ENCODE measurements at places on chromosomes 6 and 20.

- peak; percentile 40 for DNase-seq
Measured at GRCh38 chr6:2396846-2397630, 151.6 kb upstream of the GMDS start.

- DNase-seq: no peak
Measured at GRCh38 chr20:9588706-9589105, 74.3 kb downstream of the LAMP5 start.

DNA sequence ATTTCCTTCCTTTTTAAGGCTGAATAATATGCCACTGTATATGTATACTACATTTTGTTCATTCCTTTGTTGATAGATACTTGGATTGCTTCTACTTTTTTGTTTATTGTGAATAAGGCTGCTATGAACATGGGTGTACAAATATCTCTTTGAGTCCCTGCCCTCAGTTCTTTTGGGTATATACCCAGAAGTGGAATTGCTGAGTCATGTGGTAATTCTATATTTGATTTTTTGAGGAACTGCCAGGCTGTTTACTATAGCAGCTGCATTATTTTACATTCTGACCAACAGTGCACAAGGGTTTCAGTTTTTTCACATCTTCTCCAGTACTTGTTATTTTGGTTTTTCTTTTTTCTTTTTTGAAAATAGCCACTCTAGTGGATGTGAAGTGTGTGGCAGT lies 34.1 kb downstream of the CDS2 start:
- no peak for DNase-seq

DNA sequence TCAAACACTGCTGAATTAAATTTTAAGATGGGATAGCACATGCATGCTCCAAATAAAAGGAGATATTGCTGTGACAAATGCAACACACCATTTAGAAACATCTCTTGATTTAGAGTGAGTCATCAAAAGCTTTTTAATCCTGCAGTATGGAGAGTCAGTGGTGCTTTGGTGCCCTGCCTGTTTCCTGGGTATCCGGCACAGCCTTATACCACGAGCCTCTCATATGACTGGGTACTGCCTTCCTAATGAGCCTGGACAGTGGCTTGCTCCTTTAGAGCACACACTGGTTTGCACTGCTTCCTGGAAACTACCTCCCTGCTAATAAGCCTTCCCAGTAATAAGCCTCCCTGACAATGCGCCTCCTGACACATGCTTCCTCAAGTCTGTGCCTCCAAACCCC lies 65.3 kb upstream of the KCNK16 start:
- DNase-seq: no peak

GRCh38 chr6:31763619-31763940 lies 1.1 kb downstream of the SAPCD1 start:
- no peak for DNase-seq

- DNase-seq: peak; percentile 60
Measured at GRCh38 chr6:43263314-43264178, 20.3 kb downstream of the TTBK1 start.

- no peak for DNase-seq
Measured at GRCh38 chr6:165599596-165600487, 63.2 kb downstream of the PDE10A start.

DNA sequence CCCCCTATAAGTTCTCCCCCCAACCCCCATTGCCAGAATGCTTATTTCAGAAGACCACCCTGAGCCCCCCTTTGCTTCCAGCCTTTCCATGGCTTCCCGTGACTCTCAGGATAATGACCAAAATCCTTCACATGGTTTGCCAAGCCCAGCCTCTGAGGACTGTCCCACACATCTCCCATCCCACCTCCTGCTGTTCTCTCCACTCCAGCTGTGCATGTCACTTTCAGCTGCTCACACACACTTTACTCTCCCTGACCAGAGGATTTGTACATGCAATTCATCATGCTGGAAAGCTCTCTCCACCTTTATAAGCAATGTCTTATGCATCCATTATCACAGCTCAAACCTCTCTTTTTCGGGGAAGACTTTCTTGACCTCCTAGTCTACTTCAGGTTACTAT lies 164.2 kb downstream of the PRL start:
- DNase-seq: no peak

DNA sequence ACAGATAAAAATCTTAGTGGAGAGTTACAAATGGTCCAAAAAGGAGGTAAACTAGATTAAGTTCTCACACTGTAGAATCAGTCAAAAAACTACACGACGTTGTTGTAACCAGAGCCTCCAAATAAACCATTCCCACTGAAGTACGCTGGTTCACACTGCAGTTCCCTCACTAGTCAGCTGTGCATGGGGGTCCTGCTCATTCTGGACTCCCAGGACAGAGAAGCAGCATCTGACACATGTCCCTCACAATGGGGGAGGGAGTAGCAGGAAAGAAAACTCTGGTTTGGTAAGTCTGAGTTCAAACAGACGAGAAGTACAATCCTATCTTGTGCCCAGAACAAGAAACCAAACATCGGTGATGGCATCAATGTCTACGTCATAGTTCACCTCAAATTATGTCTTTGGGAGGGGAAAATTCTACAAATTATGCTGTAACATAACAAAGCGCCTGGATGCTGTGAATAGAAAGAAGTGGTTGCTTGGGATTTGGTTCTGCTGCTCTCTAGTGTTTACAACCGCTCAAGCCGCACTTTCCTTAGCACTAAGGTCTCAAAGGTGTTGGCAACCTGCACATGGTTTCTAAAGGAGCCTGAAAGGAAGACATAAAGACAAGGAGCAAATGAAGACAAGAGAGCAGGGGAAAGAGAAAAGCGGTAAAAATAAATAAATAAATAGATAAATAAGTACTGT lies 208.0 kb downstream of the GMDS start:
- no peak for DNase-seq

GRCh38 chr6:42369568-42369967 lies 82.2 kb downstream of the TRERF1 start:
- DNase-seq: no peak

- no peak for DNase-seq
Measured at GRCh38 chr20:19916531-19917485, 100.4 kb upstream of the NAA20 start.

DNA sequence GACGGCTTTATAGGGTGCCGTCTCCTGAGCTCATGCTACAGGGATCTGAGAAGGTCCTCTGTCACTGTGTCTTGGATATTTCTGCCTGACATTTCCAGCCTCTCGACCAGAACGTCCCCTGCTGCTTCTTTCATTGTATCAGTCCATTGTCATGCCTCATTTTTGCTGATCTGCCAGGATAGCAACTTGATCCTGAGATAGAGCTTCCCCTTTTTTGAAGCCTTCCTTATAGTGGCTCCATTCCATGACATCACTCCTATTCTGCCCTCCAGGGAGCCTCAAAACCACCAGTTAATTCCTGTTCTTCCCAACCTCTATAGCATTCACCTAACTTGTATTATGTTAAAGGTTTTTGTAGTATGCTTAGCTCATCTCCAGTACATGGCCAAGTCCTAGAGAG lies 431.8 kb upstream of the NOX3 start:
- no peak for DNase-seq

DNA sequence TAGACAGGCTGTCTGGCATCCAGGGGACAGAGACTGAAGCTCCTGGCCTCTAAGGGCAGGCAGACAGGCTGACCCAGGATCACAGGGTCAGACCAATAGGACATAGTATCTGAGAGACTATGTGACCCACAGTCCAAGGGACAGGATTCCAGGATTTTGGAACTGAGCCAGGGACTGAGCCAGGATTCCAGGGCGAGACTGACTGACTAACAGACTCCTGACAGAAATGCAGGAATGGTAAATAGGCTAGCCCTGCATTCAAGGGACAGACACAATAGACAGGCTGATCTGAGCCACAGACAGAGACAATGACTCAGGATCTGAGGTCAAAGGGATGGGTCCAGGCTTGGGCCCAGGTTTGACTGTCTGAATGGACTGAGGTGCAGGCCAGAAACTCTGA lies 19.8 kb downstream of the XKR7 start:
- no peak for DNase-seq

DNA sequence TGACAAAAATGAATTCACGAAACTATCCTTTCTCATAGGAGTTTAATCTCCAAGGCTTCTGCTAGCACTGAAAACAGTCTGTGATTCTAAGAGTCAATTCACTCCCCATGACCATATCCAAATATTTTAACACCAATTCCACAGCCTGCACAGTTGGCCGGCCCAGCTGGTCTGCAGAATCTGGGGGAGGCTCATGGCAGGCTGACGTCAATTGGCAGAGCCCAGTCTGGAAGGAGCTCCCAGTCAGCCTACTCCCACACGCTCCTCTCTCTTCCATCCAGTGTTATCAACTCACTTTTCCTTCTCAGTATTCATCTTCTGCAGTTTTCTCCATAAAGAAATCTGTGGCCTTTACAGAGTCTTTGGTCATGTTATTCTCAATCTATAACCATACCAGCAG lies 111.0 kb downstream of the TBXT start:
- DNase-seq: no peak

- no peak for DNase-seq
Measured at GRCh38 chr20:20524756-20525155, 156.9 kb downstream of the INSM1 start.

DNA sequence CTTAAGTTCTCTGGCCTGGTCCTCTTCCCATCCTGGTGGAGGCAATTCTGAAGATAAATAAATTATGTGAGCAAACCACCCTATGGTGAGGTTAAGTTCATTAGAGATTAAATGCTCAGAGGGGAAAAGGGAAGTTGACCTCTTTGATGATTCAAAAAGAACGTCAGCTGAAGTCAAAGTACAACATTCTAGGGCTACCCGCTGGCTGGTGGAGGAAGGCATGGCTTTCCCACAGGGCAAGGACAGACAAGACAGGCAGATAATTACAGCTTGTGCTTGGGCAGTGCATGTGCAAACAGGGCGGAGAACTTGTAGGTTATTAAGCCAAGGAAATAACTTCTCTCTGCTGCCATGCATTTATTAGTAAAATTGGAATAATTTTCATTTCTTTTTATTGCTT lies 91.0 kb upstream of the SLC24A3 start:
- no peak for DNase-seq

DNA sequence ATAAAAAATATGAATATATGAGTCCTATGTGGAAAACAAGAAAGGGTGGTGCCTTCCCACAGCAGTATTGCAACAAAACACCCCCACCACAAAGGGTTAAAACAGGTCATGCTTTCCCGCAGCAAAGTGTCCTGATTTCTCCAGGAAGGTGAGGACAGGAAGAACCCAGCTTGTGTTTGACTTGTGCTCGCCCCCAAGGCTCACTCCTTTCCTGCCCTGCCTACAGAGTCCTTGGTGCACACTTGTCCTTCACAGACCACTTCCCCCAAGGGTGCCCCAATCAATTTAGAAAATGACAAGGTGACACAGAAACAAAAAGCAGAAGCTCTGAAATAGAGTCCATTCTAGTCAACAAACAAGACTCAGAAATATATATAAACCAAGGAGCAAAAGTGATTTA lies 237.4 kb downstream of the PTPRK start:
- DNase-seq: no peak

- DNase-seq: no peak
Measured at GRCh38 chr20:6583134-6583738, 184.2 kb upstream of the BMP2 start.

- DNase-seq: no peak
Measured at GRCh38 chr6:44235269-44235668, 11.6 kb upstream of the HSP90AB1 start.

DNA sequence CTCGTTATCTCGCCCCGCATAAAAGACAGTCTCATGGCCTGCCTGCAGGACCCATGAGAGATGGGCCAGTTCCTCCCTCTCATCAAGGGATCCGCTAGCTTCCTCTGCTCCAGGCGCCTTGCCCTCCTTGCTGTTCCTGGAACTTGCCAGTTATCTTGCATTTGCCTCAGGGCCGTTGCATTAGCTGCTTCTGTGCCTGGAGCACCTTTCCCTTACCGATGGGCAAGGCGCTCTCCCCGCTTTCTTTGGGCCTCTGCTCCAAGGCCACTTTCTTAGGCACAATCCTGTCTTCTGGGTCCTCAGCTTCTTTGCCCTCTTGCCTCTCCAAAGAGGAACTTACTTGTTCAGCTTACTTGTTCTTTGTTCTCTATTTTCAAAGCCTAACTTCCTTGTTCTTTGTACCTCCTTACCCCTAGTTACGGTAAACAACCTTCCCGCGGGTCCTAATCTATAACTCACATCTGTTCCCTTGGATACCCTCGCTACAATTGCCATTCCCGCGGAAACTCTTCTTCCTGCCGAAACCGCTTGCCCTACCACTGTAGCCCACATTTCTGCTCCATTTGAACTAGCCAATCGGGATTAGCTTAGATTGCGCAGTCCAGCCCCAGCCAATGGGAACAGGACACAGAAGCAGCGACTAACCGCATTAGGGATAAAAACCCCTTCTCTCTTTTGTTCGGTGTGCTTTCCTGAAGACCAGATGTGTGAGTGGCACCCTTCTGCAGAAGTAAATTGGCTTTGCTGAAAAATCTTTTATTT lies 887 bp upstream of the NSFL1C start:
- DNase-seq: no peak

- DNase-seq: no peak
Measured at GRCh38 chr20:50491168-50491567, 19.0 kb upstream of the PTPN1 start.

Data from mesothelial cell of epicardium (in vitro differentiated cells).